ENCODE measurements at places on chromosomes 7 and 10. TPM values are rescaled to one million over a fixed set of nuclear protein-coding genes. Genes with fewer than 3 reads are reported as not detected.

GRCh38 chr7:137501562-137501961 lies 158.0 kb upstream of the PTN start:
- DNase-seq = no peak

- DNase-seq = no peak
Measured at GRCh38 chr7:78350391-78350790, 551.8 kb downstream of the PHTF2 start.

- DNase-seq = no peak
Measured at GRCh38 chr10:124380256-124380995, 38.3 kb downstream of the OAT start.

- DNase-seq = no peak
Measured at GRCh38 chr10:84375011-84375410, 46.6 kb downstream of the CCSER2 start.

DNA sequence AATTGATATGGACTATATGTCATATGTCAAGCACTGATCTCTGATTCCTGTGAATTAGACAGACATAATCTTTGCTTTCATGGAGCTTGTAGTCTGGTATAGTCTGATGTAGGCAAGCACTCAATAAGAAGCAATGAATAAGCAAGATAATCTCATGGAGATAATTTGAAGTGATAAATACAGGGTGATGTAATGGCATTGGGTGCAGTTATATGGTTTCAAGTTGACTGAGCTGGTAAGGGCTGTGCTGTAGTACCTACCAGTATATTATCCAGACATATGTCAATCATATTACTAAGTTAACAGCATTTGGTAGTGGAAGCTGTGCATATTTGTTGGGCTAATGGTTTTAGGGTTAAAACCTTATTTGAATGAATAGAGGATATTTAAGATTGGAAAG lies 117.5 kb upstream of the PRPS1L1 start:
- DNase-seq = no peak

- DNase-seq = no peak
Measured at GRCh38 chr10:117363028-117363427, 12.2 kb downstream of the PDZD8 start.

PPP1R3A gene
- 61.4 TPM for total RNA-seq

DNA sequence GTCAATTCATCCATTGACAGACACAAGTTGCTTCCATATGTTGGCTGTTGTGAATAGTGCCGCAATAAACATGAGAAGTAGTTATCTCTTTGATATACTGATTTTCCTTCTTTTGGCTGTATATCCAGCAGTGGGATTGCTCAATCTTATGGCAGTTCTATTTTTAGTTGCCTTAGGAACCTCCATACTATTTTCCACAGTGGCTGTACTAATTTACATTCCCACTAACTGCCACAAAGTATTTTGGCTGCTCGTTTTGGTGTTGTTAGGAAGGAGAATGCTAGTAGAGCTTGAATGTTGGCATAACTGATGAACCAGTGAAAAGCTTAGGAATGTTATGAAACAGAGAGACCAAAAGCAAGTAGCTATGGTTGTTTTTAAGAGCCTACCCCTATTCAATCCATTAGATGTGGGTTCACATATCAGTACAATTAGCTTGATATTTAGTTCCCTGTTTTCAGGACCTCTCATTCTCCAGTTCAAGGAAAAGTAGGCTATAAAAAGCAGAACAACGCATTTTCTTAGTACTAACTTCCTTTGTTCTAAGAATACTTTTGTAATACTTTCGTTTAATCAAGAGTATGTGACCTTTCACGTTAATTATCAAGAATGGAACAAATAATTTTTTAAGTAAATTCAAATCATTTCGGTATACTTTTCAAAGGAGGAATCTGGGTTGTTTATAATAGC lies 100.3 kb downstream of the FAS start:
- no peak for DNase-seq

- DNase-seq = no peak
Measured at GRCh38 chr10:78454123-78454645, 420.5 kb downstream of the RPS24 start.

ITGA8 gene
- total RNA-seq = 2.7 TPM

SPDYE1 gene
- not detected for total RNA-seq

FAM185A gene
- total RNA-seq = 4.5 TPM

SPDYE9 gene
- not detected for total RNA-seq

- peak; percentile 81 for DNase-seq
Measured at GRCh38 chr7:94394437-94395140, at the start of gene COL1A2. Gene COL1A2, plus strand, starts transcription at chr7:94394895. Its CDS starts 137 bp downstream, at chr7:94395032.

GCK gene
- total RNA-seq = 5.6 TPM

- peak; percentile 26 for DNase-seq
Measured at GRCh38 chr7:155669717-155670505, 25.4 kb downstream of the RBM33 start.

DNA sequence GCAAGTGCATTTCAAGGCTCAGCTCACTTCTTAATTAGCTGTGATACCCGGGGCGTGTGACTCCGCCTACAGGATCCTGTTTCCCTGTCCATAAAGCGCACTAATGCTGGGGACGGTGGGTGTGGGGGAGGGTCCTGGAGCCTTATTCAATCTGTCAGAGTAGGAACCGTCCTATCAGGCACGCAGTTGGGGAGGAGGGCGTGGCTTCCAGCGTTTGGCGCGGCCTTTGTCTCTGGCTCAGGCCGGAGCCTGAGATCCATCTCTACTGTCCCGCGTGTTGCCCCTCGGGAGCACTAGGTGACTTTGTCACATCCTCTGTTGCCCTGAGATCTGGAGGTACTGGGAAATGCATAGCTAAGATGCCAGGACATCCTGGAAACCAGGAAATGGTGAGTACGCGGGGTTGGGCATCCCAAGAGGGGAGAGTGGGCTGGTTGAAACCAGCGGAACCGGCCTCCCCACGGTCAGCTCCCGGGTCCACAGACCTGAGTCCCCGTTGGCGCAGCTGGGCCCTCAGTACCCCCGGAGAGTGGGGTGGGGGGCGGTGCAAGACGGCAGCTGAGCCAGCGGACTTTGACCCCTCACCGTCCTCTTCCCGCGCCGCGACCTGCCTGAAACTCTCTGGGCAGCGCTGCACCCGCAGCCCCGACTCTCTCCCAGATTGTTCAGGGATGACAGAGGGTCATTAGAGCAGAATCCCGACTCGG lies 104.4 kb upstream of the ZNF92 start:
- DNase-seq = peak; percentile 52

- no peak for DNase-seq
Measured at GRCh38 chr10:11017000-11017569, 587 bp upstream of the CELF2 start.

EPHA1 gene
- total RNA-seq = 0.71 TPM

DNA sequence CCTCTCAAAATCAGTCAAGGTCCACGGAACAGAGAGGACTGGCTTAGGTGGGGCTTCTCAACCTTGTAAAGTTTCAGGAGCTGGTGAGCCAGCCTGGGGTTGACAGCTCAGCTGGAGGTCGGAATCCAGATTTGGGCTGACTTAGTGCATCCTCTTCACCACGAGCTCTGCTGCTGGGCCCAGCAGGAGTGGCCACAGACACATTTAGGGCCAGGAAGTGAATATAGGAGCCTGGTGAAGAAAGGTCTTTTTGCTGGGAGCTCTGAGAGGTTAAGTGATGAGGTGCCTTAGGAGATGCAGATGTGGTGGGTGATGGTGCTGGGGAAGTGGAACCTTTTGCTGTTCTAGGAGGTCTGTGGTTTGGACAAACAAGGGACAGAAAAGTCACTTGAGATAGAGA lies 39.3 kb upstream of the MMD2 start:
- no peak for DNase-seq

GRCh38 chr10:126468876-126469643 lies 80.8 kb upstream of the ADAM12 start:
- DNase-seq = no peak

GRCh38 chr10:11424456-11425295 lies 186.8 kb downstream of the USP6NL start:
- DNase-seq = no peak

DNA sequence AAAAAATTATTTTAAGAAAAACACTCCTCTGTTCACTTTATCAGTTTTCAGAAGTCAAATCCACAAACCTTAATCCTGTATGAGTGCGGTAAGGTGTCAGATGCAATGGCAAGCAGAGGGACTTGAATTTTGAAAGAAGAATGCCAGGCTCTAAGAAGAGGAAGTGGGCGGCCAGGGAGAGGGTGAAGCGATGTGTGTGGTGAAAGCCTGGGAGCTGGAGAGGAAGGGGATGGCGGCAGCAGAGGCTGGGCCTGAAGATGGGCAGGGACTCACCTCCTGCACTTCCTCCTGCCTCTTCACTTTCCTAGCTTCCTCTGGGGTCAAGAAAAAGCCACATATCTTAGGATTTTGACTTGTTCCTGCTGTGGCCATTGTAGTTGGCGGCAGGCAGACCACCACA lies 609.6 kb downstream of the PARD3 start:
- DNase-seq = no peak

DNA sequence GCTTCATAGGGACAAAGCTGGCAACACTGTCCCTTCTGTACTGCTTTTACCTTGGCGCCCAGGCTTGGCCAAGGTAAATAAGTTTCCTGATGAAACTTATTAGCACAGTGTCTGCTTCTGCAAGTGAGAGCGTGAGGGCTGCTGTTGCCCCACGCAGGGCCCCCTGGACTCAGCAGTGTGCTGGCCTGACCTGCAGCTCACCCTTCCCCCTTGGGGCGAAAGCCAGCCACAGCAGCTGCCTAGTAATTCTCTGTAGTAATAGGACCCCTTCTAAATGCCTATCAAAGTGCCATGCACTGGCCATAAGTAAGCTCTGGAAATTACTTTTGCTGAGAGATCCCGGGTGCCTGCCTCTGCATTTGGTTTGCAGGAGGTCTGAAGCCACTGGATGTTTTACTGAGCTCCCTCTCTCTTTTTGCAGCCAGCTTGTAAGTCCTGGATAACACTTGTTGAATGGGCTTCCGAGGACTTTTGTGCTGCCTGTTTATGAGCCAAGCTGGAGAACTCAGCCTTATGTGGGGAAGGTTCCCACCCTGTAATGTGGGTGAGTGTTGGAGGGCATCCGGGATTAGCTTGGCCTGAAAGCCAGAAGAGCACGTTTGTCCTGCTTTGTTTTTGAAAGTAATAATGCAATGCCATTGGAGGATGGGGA lies 293.9 kb downstream of the C7orf25 start:
- DNase-seq = no peak

GRCh38 chr10:12194752-12195271 lies 879 bp downstream of the NUDT5 start:
- peak; percentile 54 for DNase-seq

DNA sequence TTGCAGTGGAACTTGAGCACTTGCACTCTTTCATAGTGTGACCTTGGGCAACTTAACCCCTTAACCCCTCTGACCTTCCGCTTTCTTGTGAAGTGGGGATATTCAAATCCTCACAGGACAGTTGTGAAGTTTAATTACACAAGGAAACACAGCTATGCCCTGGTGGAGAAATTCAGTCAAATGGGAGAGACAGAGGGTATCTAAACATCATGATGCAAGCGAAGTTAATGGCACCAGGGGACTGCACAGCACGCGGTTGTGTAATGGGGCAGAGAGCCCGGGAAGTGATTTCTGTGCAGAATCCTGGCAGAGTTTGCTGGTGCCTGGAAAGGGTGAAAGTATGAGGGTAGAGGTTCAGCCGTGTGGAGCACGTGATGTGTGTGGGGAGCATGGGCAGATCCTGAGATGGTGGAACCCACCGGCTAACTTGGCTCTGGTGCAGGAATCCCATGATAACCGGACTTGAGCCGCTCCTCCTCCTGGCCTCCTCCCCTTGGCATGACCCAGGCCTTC lies 51.7 kb downstream of the SNX10 start:
- DNase-seq = no peak

- no peak for DNase-seq
Measured at GRCh38 chr10:103428989-103429643, 23.1 kb downstream of the CALHM2 start.

- no peak for DNase-seq
Measured at GRCh38 chr7:78448911-78449310, 650.3 kb downstream of the PHTF2 start.

GBX1 gene
- total RNA-seq = 0.56 TPM

DNA sequence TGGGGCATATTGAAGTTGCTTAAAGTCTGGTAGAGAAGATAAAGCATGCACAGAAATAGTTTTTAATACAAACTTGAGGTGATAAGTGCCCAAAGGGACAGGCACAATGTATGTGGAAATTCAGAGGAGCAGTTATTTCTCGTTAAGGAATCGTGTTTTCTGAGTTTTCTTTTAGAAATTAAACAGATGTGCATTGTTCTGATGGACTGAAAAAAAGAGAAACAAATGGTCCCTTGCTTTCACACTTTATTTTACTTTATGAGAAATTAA lies 45.6 kb downstream of the CNNM2 start:
- no peak for DNase-seq

DNA sequence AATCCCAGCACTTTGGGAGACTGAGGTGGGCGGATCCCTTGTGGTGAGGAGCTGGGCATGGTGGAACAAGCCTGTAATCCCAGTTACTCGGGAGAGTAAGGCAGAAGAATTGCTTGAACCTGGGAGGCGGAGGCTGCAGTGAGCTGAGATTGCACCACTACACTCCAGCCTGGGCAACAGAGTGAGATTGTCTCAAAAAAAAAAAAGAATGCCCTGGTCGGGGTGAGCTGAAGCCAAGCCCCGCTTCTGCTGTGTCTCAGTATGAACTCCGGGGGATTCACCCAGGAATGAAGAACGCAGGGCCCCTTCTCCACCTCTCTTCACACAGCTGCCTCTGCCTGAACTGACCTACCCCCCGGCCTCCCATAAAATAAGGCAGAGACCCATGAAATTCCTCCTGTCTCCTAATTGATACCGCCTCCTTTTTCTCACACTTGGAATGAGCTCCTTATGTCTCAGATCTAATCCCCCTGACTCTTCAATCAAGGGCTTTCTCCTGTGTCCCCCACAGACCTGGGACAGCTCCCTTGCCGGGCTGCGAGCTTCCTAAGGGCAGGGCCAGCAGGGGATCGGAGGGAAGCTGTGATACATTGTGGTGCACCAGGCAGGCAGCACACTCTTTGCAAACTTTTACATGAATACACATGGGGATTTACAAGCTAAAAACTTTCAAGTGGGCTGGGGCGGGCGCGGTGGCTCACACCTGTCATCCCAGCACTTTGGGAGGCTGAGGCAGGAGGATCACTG lies 911 bp upstream of the ZP3 start:
- no peak for DNase-seq
